ENCODE measurements at places on chromosomes 1 and 21.

GRCh38 chr1:99645699-99646531, at the start of gene PALMD:
TSS of gene PALMD (plus strand) at chr1:99646113. CDS start at chr1:99646318, 205 bp downstream.
- DNase-seq, result no peak

DNA sequence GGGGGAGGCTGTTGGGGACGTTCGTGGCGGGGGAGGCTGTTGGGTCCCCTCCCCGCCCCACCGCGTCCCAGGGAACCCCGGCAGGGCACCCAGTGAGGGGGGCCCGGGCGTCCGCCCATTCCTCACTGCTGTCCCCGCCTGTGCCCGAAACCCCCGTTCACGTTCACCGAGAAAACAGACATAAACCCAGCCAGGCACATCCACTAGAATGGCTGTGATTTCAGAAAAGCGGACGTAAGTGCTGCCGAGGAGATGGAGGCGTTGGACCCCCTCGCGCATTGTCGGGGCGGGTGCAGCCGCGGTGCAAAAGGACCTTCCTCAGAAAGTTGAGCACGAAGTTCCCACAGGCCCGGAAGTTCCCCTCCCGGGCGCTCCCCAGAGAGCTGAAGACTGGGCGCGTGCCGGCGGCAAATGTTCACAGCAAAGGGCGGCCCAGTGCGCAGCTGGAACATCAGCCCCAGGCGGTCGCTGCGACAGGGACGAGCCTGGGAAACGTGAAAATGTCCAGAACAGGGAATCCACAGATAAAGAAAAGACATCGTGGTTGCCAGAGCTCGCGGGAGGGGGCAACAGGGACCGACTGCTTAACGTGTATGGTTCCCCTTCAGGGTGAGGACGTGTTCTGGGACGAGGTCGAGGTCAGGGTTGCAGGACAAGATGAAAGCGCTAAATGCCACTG, 18.5 kb upstream of the SAMD11 start:
- peak; percentile 15 for DNase-seq

DNA sequence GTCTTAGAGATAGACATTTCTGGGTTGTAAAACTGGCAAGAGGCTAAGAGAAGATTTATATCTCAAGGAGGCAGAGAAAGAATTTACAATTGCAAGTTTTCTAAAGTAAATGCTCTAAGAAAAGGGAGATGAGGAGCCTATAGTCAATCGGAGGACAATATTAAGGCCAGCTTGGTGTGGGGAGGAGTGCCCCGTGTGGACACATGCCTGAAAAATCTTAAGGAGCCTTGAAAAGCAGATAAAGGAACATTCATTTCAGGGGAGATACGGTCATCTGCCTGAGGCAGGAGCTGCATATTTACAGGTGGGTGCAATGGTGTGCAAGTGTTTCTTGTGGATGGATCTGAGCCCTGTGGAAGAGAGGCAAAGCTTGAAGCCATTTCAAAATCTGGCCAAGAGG, 25.6 kb downstream of the FCRL2 start:
- DNase-seq, result no peak

GRCh38 chr1:35857830-35858229, 25.2 kb upstream of the AGO1 start:
- no peak for DNase-seq

- no peak for DNase-seq
These were observed 33.9 kb upstream of the CSF1 start for GRCh38 chr1:109876617-109877316.

GRCh38 chr1:118093017-118093416, 92.0 kb downstream of the SPAG17 start:
- no peak for DNase-seq

- no peak for DNase-seq
These were observed 60.8 kb downstream of the FASLG start for GRCh38 chr1:172719694-172720138.

- no peak for DNase-seq
These were observed 283.6 kb upstream of the USP25 start for GRCh38 chr21:15446223-15446622.

GRCh38 chr1:183604038-183604808, 14.0 kb upstream of the NCF2 start:
- no peak for DNase-seq

DNA sequence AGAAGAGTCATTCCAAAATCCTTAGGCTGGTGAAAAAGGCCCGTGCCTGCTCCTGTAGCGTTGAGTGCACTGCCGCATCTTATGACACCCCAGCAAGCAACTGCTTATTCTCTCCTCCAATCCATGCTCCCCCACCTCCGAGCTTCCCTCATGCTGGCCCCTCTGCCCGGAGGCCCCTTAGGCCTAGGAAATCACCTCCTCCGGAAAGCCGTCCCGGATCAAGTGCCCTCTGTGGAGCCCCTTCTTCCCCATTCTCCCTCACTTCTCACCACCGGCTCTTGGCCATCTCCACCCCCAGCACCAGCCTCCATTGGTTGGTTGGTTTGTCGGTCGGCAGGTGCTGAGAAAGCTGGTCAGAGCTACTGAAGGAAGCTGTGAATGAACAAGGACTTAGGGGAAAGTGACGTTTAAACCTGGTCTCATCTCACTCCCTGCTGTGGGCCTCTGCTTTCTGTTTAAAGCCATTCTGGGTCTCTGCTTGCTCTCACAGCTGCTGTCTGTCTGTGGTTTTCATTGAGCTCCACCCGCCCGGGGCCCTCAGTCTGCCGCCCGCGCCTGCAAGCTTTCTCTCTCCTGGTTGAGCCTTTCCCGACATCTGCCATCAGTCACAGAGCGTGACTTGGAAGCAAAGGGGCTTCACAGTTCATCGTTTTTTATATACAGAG, 122.2 kb downstream of the KCNN3 start:
- DNase-seq, result peak; percentile 77

- peak; percentile 83 for DNase-seq
These were observed 34.7 kb downstream of the TOMM20 start for GRCh38 chr1:235093696-235094592.

GRCh38 chr1:201888282-201889089, at the start of gene SHISA4:
TSS of gene SHISA4 (plus strand) at chr1:201888898. CDS start at chr1:201888995, 97 bp downstream.
- DNase-seq, result no peak

- no peak for DNase-seq
These were observed 14.1 kb downstream of the TTC3 start for GRCh38 chr21:37087188-37087587.

DNA sequence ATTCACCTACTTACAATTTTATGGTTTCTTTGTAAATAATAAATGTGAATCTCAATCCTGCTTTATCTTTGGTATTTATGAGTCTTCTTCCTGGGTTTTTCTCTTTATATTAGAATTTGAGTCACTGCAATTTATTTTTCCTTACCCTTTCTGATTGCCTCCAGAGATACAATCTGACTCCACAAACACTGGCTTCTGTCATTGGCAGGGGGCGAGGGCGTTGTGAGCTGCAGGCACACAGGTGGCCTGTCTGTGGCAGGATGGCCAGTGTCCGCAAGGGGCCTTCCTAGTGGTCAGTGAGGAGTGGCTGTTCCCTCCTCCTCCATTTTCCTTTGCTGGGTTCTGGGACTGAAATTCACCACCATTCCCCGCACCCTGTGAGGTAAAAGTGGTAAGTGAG, 2.0 kb upstream of the MTARC1 start:
- no peak for DNase-seq

- DNase-seq, result no peak
These were observed 20.0 kb upstream of the BACE2 start for GRCh38 chr21:41147979-41148355.

- DNase-seq, result no peak
These were observed 278.3 kb downstream of the KCTD3 start for GRCh38 chr1:215845234-215845891.

- DNase-seq, result no peak
These were observed 49.1 kb upstream of the APOBEC4 start for GRCh38 chr1:183702087-183702812.

- DNase-seq, result no peak
These were observed 143.7 kb downstream of the KCNT2 start for GRCh38 chr1:196464480-196464941.

DNA sequence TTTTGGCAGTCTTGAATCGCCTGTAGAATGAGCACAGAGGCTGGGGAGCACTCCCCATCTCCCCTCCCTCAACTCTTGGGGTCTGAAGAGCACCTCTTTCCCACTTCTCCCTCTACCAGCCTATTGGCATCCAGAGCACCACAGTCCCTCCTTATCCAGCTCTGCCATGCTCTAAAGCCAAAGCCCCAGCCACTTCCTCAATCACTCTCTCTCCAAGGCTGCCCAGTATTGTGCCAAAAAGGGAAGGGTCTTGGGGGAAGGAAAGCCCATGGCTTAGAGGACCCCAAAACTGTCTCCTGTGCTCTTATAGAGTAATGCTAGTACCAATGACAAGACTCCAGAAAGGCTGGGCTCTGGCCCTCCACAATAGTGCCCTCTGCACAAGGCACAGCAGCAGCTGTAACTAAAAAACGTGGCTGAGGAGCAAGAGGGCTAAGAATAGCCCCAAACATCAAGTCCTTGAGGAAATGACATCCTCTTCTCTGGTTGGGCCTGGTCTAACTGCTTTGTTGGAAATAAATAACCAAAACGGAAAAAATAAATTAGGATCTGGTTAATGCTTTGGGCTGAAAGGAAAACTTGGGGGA, 28.4 kb downstream of the SLC27A3 start:
- no peak for DNase-seq

- no peak for DNase-seq
These were observed 105.9 kb downstream of the KCNK1 start for GRCh38 chr1:233719655-233720341.

DNA sequence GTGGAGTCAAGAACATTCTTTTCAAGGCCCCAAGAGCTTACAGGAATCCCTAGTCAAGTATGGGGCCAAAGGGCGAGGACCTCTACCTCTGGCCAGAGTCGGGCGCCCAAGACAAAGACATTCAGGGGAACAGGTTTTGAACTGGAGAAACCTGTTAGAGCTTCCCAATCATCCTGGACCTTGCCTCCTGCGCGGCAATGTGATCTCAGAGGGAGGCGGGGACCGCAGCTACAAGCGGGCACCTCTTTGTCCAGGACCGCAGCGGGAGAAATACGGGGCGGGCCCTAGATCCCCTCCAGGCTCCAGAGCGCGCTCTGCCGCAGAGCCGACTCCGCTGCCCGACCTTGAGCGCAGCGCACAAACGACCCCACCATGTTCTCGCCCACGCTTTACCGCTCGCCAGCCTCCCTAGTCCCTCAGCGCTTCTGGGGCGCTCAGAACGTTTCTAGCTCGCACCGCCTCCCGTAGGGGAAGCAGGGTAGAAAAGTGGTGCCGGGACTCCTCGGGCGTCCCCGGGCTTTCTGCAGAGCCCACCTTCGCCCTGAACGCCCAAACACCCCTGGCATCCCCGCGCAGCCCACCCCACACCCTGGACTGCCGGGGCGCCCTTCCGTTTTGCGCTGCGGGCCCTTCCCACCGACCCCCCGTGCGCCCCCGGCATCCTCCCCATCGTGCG, 28.1 kb downstream of the RABIF start:
- peak; percentile 42 for DNase-seq

DNA sequence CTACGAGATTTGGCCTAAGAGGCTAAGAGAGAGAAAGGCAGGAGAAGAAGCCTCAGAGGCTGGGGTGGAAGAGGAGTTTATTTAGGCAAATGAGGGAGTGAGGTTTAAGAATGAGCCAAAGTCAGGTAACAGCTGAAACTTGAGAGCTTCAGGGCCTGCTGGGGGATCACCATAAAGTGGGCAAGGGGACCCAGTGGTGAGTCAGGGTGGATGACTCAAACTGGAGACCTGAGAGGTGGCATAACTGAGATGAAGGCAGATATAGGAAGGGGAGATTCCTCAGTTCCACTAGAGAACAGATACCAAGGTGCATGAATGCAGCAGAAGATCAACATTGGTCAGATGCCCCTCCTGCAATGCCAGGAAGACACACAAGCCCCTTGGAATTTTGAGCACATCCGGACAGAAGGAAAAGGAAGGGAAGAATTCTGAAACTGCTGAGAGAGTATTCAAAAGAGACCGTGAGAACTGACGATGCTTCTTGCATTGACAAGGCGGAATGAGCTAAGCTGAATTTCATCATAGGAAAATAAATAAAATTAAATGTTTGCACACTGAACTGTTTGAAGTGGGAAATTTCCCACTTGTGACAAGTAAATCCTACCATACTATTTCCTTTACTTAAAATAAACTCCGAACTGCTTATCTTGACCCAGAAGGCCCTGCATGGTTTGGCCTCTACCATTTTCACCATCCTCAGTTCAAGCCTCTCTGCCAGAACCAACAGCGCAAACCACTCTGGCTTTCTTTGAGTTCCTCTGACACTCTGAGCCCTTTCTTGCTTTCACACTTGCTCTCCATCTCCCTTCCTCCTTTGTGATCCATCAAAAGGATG, 94.1 kb downstream of the NMNAT2 start:
- no peak for DNase-seq

DNA sequence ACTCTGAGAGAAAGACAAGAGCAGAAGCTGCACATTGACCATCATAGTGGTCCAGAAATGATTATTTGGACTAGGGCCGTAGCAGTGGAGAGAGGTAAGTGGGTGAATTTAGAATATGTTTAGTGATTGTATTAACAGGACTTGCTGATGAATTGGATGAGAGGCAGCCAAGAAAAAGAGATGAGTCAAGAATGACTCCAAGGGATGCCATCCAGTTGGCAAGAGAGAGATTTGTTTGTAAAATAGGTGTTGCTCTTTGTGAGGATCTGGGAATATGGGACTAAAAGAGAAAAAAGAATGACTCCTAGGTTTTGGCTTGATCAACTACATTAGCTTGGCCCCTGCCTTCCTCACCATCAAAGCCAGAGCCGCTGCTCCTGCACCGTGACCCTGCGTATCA, 54.2 kb upstream of the ARTN start:
- no peak for DNase-seq

DNA sequence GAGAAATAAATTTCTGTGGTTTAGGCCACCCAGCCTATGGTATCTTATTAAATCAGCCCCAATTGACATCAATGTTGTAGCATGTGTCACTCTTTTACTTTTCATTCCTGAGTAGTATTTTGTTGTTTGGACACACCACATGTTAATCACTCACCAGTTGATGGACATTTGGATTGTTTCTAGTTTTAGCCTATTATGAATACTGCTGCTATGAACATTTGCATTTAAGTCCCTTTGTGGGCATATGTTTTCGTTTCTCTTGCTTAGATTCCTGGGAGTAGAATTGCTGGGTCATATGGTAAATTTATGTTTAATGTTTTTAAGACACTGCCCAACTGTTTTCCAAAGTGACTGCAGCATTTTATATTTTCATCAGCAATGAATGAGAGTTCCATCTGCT, 50.2 kb upstream of the NUF2 start:
- DNase-seq, result no peak

All from stimulated activated naive CD8-positive, alpha-beta T cell treated with anti-CD3 and anti-CD28 coated beads, Interleukin-15, amount 100 ng/mL, for 72 hours (primary cell).